ENCODE measurements at places on chromosomes 7 and 10.

- DNase-seq, result no peak
These were observed 51.1 kb upstream of the OPN4 start for GRCh38 chr10:86603256-86603655.

GRCh38 chr7:123190109-123190831 lies 9.5 kb downstream of the SLC13A1 start:
- no peak for DNase-seq

GRCh38 chr10:43863859-43864591 lies 215.3 kb upstream of the ZNF32 start:
- peak; percentile 26 for DNase-seq

GRCh38 chr10:132565516-132566209 lies 28.1 kb downstream of the INPP5A start:
- no peak for DNase-seq

DNA sequence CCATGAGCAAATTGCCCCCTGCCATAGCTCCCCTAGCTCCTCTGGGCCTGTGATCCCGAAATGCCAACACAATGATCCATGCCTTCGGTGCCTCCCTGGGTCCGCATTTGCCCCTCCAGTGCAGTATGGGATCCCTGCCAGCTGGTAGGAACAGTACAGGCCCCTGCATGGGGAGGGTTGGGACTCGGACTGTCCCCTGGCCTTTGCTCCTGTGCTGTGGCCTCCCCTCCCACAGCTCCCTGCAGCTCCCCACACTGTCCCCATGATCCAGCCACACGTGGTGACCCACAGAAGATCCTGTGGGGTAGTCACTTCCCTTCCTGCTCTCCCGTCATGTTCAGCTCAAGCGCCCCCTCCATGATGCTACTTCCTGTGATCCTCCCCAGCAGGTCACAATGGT lies 140.3 kb downstream of the MAPK8 start:
- DNase-seq, result no peak

GRCh38 chr7:30618961-30619360 lies 24.3 kb downstream of the GARS1 start:
- no peak for DNase-seq

DNA sequence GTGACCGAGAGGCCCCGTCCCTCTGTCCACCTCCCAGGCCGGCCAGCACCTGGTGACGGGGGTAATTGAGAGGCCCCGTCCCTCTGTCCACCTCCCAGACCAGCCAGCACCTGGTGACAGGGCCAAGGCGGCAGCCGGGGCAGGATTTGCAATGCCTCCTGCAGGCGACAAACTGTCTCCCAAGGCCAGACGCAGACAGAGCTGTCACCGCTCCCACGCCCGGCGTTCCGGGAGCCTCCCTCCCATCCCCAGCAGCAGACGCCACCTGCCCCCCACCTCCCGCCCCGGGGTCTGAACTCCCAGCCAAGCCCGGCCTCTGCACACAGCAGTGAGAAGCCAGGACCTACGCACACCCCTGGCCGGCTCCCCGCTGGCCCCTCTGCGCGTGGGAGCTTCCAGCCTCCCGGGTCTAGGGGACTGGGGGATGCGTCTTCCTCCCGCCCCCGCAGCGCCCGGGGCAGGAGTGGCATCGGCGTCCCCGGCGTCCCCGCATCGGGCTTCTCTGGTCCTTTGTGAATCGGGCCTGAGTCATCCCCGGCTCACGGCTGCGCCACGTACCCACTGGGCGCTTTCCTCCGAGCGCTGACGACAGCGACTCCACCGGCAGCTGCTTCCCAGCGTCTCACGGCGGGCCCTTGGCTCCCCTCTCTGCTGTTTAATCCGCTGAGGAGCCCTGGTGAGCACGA lies 95.1 kb upstream of the DIP2C start:
- DNase-seq, result peak; percentile 42

GRCh38 chr7:148772297-148773089 lies 73.8 kb downstream of the CUL1 start:
- peak; percentile 84 for DNase-seq

DNA sequence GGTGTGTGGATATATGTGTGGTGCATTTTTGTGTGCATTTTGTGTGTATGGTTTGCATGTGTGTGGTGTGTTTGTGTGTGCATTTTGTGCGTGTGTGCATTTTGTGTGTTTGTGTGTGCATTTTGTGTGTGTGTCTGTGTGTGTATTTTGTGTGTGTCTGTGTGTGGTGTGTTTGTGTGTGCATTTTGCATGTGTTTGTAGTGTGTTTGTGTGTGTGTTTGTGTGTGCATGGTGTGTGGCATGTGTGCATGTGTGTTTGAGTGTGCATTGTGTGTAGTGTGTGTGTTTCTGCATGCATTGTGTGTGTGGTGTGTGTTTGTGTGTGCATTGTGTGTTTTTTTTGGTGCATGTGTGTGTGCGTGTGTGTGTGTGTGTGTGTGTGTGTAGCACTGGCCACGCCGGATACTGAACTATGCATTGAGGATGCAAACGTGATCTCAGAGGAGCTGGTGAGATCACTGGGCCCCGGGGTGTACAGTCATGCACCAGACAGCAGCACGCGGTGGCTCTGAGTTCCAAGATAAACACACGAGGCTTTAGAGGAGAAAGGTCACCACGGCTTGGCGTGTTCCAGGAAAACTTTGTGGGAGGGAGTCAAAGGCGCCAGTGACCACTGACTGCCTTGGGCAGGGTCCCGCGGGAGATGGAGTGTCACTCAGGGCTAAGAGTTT lies 106.6 kb upstream of the SHH start:
- peak; percentile 85 for DNase-seq

DNA sequence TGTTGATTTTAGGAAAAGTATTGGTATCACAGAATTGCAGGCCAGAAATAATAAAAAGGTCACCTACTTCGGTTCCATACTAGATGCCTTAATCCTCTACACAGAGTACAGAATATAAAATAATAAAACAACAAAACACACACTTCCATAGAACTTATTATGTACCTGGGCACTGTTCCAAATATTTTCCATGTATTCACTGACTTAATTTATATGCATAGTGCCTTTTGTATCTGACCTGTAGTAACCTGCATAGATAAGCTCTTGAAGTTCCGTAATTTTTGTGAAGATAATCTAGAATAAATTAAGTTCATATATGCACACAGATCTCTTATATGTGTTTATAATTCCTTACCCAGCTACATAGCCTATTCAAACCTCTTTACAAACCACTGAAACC lies 78.3 kb downstream of the RAPGEF5 start:
- no peak for DNase-seq

- peak; percentile 43 for DNase-seq
These were observed 43.3 kb downstream of the NRP1 start for GRCh38 chr10:33291053-33291592.

DNA sequence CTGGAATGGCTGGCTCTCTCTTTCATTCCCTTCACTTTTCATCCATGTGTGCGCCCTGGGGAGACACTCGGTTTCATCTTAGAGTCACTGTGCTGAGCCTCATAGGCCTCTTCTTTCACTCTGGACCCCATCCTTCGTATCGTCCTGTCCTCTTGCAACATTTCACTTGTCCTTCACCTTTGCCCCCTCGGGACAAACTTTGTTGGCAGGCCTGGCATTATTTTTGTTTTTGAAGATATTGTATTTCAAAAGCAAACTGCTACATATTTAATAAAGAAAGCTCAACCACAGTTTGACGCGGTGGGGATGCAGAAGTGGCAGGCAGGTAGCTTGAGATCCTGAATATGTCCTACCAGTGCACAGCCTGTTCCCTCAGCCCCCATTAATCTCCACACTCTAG lies 36.6 kb downstream of the HIPK2 start:
- no peak for DNase-seq

- no peak for DNase-seq
These were observed 25.1 kb upstream of the LAMB1 start for GRCh38 chr7:108028111-108028510.

DNA sequence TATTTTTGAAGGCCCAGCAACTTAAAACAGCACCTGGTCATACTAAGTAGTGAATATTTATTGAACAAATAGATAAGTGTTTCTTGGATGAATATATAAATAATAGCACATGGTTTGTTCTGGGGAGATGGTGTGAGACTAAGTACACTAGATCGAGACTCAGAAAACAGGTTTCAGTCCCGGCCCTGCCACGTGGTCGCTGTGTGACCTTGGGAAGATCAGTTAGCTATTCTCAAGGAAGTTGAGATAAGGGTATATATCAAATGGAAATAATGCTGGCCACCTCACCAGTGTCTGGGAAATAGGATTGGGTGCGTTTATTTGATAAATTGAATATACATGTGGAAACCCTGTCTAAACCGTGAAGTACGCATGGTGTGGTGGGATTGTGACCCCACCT lies 354.6 kb downstream of the SDK1 start:
- no peak for DNase-seq

DNA sequence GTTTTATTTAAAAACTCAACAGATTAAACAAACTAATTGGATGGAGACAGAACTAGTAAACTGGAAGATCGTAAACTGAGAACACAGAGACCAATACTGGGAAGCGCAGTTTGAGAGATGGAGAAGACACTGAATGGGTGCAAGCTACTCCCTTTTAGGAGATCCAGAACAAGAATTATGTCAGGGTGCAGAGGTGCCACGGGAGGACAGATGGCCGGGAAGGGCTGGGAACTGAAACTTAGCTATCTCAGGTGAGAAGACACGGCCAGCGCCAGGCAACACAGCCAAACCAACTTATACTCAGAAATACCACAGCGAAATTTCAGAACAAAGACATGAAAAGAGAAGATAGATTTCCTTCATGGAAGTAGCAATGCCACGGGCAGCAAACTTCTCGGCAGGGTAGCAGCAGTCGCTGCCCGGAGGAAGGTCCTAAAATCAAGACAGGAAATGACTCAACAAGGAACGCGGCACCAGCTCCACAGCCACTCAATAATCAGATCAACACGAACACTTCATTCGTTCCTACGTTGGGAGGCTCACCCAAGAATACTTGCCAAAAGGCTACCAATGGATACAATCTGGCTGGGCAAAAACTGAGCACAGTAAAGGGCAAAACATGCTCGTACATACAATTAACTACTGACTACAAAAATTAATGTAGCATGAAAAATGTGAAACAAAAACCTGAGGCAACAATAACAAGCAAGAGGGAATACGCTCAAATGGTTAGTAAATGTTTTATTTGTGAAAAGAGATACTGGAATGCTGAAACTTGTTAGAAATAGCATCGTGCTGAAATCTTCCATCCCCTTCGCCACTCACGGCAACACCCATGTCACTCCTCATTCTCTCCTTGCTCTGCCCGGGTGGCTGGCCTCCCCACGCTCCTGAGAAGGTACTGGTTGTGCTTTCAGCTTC lies 2.2 kb upstream of the LRRC27 start:
- no peak for DNase-seq

- DNase-seq, result no peak
These were observed 105.0 kb upstream of the AGR3 start for GRCh38 chr7:16986755-16987154.

GRCh38 chr7:98613601-98614425 lies 3.3 kb upstream of the NPTX2 start:
- no peak for DNase-seq

All from AG04450 (cell line).